Suprapubic skin (tissue), 4 donors: ENCODE measurements at places on chromosomes 6 and 20.

DNA sequence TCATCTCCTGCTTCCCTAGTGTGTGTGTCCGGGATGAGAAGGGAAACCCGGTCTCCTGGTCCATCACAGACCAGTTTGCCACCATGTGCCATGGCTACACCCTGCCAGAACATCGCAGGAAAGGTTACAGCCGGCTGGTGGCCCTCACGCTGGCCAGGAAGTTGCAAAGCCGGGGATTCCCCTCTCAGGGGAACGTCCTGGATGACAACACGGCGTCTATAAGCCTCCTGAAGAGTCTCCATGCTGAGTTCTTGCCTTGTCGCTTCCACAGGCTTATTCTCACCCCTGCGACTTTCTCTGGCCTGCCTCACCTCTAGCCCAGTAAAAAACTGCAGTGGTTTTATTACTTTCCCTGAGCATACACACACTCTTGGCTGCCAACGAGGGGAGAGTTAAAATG lies 23.9 kb upstream of the C6orf141 start:
- DNase-seq, result no peak

GRCh38 chr6:27228963-27229477 lies 18.5 kb upstream of the PRSS16 start:
- DNase-seq, result no peak

DNA sequence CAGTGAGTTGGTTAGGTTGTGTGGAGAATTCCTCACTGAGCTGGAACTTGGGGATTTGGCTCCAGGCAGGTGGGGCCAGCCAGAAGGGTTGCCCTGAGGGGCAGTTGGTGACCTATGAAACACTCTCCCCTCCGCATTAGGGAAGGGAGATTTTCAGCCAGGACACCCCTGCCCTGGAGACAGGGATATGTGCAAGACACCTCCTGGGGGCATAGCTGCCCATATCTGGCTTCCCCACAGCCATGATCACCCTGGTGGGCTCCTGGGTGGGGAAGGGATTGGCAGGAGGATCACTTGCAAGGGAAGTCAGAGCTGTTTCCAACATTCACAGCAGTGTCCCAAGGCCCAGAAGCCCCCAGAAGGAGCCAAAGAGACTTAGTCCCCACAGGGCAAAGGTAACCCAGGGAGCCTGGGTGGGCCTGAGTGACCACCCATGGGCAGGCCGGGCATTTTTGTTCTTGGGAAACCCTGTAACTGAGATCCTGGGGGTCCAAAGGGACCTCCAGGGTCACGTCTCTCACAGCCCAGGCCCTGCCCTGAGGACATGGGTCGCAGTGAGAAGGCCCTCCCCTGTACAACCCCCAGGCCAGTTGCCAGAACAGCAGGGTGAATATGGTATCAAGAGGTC lies 145.8 kb downstream of the MRPL14 start:
- peak; percentile 28 for DNase-seq

DNA sequence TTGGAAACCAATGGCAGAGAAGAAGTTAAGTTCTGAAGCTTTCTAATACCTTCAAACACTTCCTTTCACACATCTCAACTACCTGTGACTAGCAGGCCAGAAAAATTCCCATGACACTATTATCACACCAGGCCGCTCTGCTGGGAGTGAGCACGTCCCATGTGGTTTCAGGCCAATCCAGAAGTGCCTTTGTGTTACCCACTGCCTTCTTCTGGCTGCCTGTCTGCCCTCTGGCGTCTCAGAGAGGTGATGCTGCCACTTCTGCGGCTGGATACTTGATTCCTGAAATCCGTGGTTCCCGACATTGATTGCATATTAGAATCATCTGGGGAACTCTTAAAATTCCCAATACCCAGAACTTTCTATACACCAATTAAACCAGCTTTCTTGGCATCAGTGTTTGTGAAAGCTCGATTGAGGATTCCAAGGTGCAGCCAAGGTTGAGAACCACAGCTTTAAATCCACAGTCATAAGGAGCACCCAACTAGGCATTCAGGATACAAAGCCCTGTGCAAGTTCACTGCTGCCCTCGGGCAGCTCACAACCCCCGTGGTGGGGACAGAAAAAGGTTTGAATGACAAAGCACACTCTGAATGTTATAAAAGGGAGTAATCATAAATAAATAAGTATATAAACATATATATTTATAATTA lies 65.6 kb downstream of the STMND1 start:
- no peak for DNase-seq

- no peak for DNase-seq
Measured at GRCh38 chr20:33242319-33243100, 6.7 kb downstream of the BPIFA1 start.

DNA sequence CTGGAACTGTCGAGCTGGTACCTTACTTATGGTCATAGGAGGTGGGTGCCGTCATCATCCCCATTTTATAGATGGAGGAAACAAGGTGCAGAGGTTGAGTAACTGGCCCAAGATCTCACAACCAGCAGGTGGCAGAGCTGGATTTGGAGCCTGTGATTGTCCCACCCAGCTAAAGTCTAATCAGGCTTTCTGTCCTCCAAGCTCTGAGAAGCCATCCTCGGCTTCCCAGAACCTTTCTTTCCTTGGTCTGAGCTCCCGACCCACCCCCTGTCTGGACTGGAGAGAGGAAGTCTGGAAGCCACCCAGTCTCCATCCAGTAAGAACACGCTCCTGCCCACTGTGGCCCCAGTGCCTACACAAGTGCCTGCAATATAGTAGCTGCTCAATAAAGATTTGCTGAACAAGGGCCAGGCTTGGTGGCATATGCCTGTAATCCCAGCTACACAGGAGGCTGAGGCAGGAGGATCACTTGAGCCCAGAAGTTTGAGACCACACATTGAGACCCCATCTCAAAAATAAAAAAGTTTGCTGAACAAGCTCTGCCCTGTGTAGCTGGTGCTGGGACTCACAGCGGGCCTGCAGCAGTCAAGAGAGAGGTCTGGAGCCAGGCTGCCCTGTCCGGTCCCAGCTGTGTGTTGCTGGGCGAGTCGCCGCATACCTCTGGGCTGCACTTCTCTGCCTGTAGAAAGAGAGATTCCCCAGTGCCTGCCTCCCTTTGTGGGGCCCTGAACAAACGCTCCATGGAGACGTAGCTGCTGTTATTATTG lies 32.5 kb upstream of the DLGAP4 start:
- no peak for DNase-seq

DNA sequence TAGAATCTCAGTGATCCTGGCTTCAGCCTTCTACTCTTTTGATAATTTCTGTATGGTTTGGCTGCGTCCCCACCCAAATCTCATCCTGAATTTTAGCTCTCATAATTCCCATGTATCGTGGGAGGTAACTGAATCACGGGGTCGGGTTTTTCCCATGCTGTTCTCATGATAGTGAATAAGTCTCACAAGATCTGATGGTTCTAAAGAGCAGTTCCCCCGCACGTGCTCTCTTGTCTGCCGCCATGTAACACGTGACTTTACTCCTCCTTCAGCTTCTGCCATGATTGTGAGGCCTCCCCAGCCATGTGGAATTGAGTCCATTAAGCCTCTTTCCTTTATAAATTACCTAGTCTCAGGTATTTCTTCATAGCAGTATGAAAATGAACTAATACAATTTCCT lies 507.2 kb downstream of the CDH26 start:
- DNase-seq, result no peak

DNA sequence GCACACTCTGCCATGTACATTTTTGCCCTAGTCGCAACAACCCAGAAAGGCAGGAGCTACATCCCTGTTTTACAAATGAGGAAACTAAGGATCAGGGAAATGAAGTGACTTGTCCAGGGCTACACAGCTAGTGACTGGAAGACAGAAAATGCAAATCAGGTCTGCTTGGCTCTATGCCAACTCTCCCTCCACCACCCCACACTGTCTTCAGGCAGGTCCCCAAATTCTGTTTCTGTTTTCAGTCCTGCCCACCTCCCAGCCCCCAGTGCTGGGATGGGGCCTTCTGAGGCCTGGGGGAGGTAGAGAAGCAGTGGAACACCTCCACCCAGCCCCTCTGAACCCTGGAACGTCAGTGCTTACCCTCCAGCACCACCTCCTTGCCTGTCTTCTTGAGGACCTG lies 5.1 kb downstream of the SNTA1 start:
- DNase-seq, result no peak

DNA sequence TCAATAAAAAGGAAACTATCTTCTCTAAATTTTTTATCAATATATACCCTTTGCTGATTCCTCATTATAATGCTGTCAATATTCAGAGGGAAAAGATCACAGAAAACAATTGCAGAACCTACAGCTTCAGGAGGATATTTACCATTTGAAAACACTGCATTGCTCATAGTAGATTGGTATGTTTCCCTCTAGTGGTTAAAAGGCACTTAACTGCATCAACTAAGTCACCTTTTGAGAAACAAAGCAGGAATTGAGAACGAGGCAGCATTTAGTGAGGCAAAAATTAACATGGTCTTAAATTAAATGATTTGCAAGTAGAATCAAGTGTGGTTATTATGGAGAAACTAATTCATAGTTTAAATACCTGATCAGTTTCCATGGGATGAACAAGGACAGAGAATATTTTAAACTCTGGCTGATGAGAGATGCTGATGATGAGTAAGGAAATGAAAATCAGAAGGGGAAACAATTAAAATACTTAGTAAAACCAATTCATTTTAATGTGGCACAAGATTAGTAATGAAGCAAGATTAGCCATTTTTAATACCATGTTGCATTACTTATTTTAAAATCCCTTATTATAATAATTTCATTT lies 642.1 kb downstream of the EPHA7 start:
- no peak for DNase-seq

DNA sequence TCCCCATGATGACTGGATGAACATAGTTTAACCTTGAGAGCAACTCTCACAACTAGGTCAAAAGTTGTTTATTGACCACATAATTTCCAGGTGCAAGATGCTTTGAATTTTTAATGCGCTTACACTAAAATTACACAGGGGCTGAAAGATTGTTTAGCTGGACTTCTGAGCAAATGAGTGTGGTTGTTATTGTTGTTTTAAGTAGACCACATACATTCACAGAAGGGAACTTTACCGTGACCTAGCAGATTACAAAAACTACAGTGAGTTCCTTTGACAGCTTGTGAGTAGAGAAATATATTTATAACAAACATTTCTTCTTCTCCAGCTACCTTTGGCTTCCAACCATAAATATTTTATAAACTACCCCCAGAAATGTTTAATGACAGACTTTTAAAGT lies 178.9 kb downstream of the UST start:
- no peak for DNase-seq

DNA sequence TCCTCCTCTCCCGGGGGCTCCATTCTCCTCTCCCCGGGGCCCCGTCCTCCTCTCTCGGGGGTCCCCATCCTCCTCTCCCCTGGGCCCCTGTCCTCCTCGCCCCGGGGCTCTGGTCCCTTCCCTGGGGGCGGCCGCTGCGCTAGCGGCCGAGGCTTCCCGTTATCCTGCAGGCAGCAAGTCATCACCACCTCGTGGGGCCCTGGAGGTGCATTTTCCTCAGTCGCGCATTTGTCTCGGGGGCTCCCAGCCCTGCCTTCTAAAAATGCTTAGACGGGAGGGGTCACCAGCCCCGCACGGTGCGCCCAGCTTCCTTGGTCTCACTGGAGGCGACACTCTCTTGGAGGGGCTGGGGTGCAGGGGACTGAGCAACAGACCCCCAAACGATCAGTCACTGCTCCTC lies 216.5 kb downstream of the QKI start:
- DNase-seq, result no peak

DNA sequence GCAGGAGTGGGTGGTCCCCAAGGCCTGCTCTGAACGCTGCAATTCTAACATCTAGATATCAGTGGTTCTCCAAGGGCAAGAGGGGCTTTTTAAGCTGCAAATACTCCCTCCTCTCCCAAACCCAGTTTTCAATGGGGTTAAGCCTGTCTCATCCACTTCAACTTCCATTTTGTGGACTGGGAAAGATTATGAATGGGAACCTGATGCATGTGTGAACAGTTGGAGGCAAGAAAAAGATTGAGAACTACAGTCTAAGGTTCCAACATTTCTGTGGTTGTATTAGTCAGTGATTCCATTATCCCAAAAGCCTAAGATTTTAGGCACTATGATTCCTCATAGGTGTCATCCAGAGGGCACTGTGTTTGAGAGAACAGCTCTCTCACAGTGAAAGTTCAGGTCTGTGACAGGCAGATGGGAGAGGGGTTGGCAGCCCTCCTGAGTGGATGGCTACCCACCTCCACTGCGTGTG lies 53.7 kb downstream of the HNF4A start:
- DNase-seq, result no peak
